ENCODE measurements at places on chromosomes 3 and 15.

- no peak for DNase-seq
Measured at GRCh38 chr15:80333261-80333660, 70.9 kb upstream of the ARNT2 start.

- no peak for DNase-seq
Measured at GRCh38 chr3:30737743-30738499, 131.5 kb downstream of the TGFBR2 start.

- no peak for DNase-seq
Measured at GRCh38 chr3:39937874-39938273, 128.5 kb downstream of the MYRIP start.

DNA sequence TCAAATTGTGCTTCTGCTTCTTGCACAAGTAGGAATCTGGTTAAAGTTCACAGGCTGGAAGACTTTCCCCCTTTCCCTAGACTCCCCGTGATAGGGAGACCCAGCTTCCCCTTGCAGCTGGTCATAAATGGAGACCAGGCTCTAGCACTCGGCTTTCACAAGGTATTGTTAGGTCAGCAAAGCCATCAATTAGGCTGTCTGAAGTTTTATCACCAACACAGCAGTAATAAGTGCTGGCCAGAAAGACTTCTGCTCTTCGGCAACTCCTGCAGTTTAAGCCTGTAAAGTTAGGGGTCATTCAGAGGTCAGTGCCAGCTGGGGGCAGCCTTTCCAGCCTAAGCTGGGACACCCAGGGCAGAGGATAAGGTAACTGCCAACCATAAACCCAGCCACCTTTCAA lies 203.4 kb downstream of the MEIS2 start:
- no peak for DNase-seq

DNA sequence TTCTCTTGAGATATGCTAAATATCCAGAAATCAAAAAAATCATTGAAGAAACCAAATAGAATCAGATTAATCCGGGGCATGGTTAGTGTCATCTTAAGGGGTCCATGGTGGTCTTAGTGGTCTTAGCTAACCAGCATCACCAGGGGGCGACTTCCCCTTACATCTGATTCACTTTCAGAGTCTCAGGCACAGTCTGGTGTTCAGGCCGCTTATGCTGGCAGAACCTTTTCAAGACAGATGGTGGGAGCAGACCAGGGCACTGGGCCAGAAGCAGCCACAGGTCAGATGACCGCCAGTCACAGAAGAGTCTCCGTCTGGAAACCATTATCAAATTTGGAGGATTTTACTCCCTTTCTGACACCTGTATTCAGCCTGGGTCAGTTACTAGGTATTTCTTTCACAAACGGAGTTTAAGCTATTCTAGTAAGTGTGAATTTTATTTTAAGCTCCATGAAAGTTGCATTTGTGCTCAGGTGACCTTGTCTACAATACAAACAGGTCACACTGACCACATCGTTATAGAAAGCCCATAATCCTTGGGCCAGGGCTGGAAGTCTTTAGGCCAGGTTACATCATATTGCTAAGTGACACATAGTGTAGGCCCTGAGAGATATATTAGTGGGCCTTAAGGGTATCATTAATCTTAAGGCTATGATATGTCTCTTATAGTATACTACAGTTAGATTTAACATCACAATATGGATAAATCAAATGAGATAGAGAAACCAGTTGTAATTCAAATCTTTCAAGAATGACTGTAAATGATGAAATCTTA lies 365.5 kb downstream of the GBE1 start:
- no peak for DNase-seq

DNA sequence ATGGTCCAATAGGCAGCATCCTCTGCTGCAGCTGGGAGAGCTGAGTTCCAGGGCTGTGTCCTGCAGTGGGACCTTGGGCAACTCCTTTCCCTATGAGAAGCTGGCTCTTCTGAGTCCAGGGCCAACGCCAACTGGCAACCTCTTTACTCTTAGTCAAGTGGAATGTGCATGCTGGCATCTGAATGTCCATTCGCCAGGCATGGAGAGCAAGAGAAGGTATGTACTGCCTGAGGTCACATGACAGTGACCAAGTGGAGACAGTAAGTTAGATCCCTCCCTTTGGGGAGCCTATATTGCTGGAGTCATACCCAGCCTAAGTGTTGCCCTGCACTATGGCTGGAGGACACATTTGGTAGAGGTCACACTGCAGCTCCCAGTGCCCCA lies 12.1 kb downstream of the HEMK1 start:
- no peak for DNase-seq

GRCh38 chr3:168162172-168162571 lies 66.4 kb upstream of the GOLIM4 start:
- DNase-seq: no peak
